ENCODE measurements at places on chromosomes 11 and 22.

GRCh38 chr11:74037309-74037708 is 28.4 kb upstream of the UCP3 start:
- DNase-seq = peak; percentile 48

DNA sequence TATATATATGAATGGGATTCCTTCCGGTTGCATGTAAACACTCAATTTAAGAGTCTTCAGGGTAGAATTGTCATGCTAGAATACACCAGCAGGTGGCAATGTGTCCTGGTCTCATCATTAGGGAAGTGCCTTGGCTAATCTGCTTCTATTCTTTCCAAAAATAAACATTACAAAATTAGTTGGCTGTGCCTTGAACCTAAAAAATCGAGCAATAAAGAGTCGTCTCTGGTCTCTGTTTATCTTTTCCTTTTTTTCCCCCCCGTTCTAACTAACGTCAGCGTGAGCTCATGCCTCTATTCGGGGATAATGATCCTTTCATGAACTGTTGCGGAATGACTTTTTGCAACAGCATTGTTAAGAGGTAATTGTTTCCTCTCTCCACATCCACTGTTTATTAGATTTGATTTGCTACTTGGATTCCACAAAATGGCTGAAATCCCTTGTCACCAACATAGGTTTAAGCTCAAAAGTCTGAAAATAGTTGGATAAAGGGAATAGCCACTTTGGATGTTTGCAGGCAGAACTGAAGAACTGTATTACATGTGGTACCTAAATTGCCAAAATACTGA is 1.2 kb upstream of the ARHGEF12 start:
- DNase-seq = peak; percentile 90

- DNase-seq = peak; percentile 10
Observed at GRCh38 chr22:39994566-39995392, at the start of gene FAM83F. Gene FAM83F, plus strand, starts transcription at chr22:39994954. Its CDS starts 89 bp downstream, at chr22:39995043.

GRCh38 chr22:32842486-32842885 is 41.0 kb downstream of the TIMP3 start:
- no peak for DNase-seq

DNA sequence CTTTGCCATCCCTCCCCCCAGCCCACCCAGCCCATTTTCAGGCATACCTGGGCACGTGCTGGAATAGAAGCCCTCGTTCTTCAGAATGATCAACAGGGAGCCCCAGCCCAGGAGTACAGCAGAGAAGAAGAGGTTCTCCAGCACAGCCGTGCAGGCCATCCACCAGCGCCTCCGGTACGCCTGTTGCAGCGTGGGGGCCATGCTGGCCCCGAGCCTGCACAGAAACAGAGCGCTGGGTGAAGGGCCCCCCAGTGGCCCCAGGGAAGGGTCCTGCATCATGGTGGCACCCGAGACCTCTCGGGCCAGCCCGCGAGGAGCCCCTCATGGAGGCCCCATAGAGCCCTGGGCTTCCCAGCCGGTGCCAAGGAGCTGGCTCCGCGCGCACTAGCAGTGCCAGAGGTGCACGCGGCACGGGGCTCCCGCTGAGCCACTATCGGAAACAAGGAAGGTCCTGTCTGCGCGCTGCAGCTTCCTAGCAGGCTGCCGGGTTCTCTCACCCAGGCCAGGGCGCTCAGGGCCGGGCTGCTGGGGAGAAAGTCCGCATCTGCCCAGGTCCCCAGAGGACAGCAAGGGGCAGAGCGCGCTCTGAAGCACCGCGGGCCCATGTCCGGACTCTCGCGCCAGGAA is 1.5 kb downstream of the SLC43A1 start:
- peak; percentile 51 for DNase-seq

DNA sequence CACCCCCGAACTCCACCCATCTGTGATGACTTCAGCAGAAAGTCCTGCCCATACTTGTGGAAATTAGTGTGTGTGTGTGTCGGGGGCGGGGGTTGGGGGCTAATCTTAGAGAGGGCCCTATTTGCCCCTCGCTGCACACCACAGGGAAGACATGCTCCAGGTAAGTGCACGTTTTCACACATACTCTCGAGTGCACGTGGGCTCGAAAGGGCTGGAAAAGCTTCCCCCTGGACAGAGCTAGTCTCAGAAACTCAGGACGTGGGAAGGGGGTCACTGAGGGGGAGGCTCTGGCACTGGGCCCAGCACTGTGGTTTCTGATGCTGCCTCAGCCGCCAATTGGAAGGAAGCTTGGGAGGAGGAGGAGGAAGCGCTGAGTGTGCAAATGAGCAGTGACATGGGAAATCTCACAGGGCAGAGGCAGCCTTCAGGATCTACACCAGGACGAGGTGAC is 40.7 kb upstream of the CD82 start:
- DNase-seq = no peak
